ENCODE measurements at places on chromosomes 13 and 19. TPM values are rescaled to one million over a fixed set of nuclear protein-coding genes. Genes with fewer than 3 reads are reported as not detected.
A peak's percentile ranks its signal among the peaks of the same experiment; 100 is the strongest.

Gene ADM5
- total RNA-seq: not detected

Gene NFIX
- 39.8 TPM for total RNA-seq

Gene JUNB
- 421 TPM for total RNA-seq

DNA sequence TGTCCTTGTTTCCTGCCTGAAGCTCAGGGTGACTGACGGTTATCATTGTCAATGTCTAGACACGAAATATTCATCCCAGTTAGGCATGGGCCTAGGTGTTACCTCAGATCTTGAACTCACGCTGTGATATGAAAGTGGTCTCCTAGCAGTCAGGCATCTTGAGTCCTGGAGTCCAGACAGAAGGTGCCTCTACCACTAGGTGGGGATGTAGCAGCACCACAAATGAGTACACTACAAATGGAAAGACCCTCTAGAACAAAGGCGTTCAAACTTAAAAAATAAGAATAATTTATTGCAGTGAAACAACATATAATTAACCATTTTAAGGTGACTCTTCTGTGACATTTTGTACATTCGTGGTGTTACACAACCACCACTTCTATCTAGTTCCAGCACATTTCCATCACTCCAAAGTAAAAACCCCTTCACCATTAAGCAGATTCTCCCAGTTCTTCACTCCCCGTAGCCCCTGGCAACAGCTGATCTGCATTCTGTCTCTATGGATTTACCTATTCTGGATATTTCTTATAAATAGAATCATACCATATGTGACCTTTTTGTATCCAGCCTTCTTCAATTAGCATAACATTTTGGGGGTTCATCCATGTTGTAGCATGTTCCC lies 11.9 kb upstream of the FRY start:
- DNase-seq: peak; percentile 67
- no peaks in the 10 kb centered on the region for H3K4me1 ChIP-seq
- H3K27me3 ChIP-seq: no peaks in the 10 kb centered on the region

Gene GAMT
- 86.3 TPM for total RNA-seq

GRCh38 chr19:14097532-14098151 lies 7.1 kb upstream of the SAMD1 start:
- peaks cover 11% of the 10 kb centered on the region for H3K36me3 ChIP-seq
- DNase-seq: no peak
- no peak overlapping the region for H3K27ac ChIP-seq
- no peaks in the 10 kb centered on the region for H3K4me1 ChIP-seq
- H3K27me3 ChIP-seq: no peaks in the 10 kb centered on the region

DNA sequence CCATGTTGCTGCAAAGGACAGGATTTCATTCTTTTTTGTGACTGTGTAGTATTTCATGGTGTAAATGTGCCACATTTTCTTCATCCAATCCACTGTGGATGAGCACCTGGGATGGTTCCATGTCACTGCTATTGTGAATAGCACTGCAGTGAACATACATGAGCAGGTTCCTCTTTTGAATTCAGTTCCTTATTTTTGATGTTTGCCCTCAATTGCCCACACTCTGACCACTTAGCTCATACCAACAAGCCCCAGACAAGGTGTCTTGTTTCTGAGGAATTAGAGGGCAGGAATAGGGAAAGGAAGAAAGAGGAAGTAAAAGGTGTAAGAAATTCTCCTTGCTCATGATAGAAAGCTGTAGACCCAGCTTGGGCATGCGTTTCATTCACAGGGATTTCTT lies 244.2 kb upstream of the ZNF507 start:
- H3K4me3 ChIP-seq: no peak overlapping the region
- H3K27me3 ChIP-seq: peaks cover 4% of the 10 kb centered on the region
- H3K27ac ChIP-seq: no peak overlapping the region
- no peaks in the 10 kb centered on the region for H3K36me3 ChIP-seq

Gene CRTC1
- total RNA-seq: 7.6 TPM

DNA sequence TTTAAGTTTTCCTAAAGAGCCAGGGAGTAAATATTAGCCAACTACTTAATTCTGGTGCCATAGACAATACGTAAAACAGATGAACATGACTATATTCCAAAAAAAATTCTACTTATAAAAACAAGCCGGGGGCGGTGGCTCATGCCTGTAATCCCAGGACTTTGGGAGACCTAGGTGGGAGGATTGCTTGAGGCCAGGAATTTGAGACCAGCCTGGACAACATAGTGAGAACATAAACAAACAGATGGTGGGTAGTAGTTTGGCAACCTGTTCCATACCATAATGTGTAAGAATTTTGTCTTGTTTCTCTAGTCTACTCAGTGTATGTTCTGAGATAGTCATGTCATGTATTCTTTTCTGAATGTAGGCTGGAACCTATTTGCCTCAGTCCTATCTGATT lies 25.4 kb downstream of the ITM2B start:
- H3K4me1 ChIP-seq: peaks cover 3% of the 10 kb centered on the region
- no peak for DNase-seq
- no peak overlapping the region for H3K4me3 ChIP-seq
- peaks cover 24% of the 10 kb centered on the region for H3K36me3 ChIP-seq

Gene CCDC61
- 24.3 TPM for total RNA-seq

GRCh38 chr13:79190932-79191331 lies 215.1 kb downstream of the RBM26 start:
- H3K27ac ChIP-seq: no peak overlapping the region
- H3K4me3 ChIP-seq: no peak overlapping the region
- DNase-seq: no peak
- H3K27me3 ChIP-seq: no peaks in the 10 kb centered on the region
- H3K4me1 ChIP-seq: no peaks in the 10 kb centered on the region

DNA sequence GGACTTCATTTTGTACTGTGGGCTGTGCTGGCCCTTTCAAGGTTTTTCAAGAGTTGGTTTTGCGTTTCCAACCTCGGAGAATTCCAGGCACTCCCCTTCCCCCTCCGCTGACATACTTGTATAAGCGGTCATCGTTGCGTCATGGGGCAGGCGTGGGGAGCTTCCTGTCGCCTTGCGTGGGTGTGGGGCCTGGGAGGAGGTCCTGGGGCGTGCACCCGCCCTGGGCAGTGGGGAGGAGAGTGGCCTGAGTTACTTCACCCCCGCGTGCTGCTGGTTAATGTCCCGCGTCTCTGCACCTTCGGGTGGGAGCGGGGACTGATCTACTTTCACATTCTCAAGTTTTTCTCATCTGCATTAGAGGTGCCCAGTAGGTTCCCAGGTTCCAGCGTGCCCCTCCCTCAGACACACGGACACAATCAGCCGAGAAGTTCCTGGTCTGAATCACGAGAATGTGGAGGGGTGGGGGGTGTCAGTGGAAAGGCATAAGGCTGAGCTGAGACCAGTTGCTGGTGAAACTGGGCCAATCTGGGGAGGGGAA lies 4.1 kb downstream of the IER2 start:
- H3K4me3 ChIP-seq: peak overlapping the region; percentile 83
- no peaks in the 10 kb centered on the region for H3K36me3 ChIP-seq
- peak; percentile 92 for DNase-seq
- no peaks in the 10 kb centered on the region for H3K27me3 ChIP-seq
- H3K4me1 ChIP-seq: peaks cover 18% of the 10 kb centered on the region

DNA sequence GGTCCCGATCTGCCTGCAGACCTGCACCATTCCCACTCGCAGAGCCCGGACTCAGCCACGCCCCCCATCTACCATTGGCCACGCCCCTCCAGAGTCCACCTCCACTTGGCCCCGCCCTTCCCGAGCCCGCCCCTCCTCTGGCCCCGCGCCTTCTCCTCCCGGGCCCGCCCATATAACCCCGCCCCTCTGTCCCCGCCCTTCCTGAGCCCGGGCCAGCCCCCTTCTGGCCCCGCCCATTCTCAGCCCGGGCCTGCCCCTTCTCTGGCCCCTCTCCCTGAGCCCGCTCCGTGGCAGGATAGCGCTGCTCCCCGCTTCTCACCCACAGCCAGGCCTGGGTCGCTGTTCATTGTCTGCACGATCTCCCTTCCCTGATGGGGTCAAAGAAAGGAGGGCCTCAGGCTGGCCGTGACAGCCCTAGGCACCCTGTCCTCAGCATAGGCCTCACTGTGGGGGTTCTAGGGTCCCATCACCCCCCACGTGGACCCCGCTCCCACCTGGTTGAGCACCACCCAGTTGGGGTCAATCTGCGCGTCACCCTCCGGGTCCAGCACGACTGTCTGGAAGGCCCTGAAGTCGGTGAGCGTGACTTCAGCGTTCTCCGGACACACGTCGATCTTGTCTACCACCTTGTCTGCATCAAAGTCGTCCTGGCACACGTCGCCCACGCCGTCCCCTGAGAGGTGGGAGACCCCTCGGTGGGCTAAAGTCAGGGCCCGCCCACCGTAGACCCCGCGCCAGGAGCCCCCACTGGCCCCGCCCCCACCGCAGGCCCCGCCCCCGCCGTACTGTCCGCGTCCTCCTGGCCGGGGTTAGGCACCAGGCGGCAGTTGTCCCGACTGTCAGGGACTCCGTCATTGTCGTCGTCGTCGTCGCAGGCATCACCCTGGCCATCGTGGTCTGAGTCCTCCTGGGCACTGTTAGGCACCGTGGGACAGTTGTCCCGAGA lies 5.7 kb downstream of the COMP start:
- no peak overlapping the region for H3K27ac ChIP-seq
- DNase-seq: peak; percentile 81
- peaks cover 64% of the 10 kb centered on the region for H3K27me3 ChIP-seq

DNA sequence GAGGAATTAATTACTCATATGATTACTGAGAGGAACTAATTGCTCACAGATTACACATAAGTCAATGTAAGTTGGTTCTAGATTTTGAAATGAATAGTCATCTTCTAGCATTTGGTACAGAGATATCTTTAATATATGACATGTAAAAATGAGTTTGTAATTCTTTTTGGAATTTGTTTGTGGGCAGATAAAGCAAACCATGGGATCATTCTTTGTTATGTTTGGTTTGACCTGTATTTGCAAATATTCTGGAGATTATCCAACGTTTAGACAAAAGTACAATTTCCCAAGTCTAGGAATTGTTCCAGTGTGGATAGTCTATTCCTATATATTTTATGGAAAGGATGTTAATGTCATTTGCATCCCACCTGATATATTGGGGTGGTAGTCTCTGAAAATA lies 309.6 kb upstream of the EDNRB start:
- no peak overlapping the region for H3K4me3 ChIP-seq
- H3K4me1 ChIP-seq: no peaks in the 10 kb centered on the region
- DNase-seq: no peak
- H3K27me3 ChIP-seq: no peaks in the 10 kb centered on the region
- no peaks in the 10 kb centered on the region for H3K36me3 ChIP-seq
- H3K27ac ChIP-seq: no peak overlapping the region

GRCh38 chr13:113874579-113875428 lies 10.9 kb upstream of the GAS6 start:
- no peaks in the 10 kb centered on the region for H3K36me3 ChIP-seq
- no peak for DNase-seq
- no peak overlapping the region for H3K4me3 ChIP-seq

DNA sequence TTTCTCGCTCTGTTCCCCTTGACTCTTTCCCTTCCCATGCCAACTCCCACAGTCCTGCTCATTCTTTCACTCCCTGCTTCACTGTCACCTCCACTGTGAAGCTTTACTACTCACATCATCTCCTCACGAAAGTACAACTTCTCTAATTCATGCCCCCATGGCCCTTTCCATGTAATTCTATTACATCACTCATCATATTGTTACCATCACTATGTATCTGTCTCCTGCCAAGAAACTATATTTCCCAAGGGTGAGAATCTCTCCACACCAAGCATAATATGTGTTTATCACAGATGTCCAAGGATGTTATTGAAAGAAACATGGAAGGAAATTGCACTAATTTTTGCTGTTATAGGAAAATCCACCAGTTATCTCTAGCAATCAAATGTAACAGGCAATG lies 37.2 kb upstream of the LRCH1 start:
- no peaks in the 10 kb centered on the region for H3K27me3 ChIP-seq
- H3K36me3 ChIP-seq: no peaks in the 10 kb centered on the region
- no peak for DNase-seq
- H3K4me1 ChIP-seq: peaks cover 7% of the 10 kb centered on the region

Gene IGFL2
- not detected for total RNA-seq

Gene IGFL3
- total RNA-seq: not detected

- no peak for DNase-seq
- H3K36me3 ChIP-seq: no peaks in the 10 kb centered on the region
- H3K4me3 ChIP-seq: no peak overlapping the region
- no peaks in the 10 kb centered on the region for H3K4me1 ChIP-seq
- H3K27ac ChIP-seq: no peak overlapping the region
Observed at GRCh38 chr13:23866420-23867026, 22.7 kb downstream of the MIPEP start.

- H3K4me1 ChIP-seq: peaks cover 19% of the 10 kb centered on the region
- H3K4me3 ChIP-seq: no peak overlapping the region
- no peak for DNase-seq
- H3K27ac ChIP-seq: no peak overlapping the region
Observed at GRCh38 chr19:48737360-48737998, 2.9 kb downstream of the RASIP1 start.

DNA sequence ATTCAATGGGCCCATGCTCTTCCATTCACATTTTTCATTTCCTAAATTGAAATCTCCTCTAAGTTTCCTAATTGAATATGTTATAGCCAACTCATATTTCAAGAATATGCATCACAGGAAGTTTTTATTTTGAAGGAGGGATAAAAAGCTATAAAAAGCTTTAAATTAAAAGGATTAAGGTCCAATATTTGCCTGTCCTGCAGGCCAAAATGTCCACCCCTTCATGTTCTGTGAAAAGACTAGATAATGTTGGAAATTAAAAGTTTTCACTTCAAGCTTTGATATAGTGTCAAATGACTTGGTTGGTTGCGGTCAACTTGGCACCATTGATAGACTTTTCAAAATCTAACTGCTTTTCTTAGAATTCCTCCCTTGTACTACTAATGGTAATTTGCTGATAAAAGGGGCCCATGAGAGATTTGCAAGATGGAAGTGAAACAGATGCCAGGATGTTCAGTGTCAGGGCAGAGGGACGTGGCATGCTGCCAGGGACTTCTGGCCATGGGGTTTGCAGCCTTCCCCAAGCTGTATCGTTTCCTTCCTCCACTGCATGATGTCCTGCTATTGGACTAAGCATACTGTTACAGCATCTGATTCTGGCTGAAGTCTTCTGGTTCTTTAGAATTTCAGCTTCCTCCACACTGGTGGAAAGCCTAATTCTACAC lies 547.3 kb upstream of the MIR17HG start:
- H3K36me3 ChIP-seq: no peaks in the 10 kb centered on the region
- H3K4me3 ChIP-seq: no peak overlapping the region
- no peak overlapping the region for H3K27ac ChIP-seq
- no peaks in the 10 kb centered on the region for H3K27me3 ChIP-seq
- peak; percentile 49 for DNase-seq

DNA sequence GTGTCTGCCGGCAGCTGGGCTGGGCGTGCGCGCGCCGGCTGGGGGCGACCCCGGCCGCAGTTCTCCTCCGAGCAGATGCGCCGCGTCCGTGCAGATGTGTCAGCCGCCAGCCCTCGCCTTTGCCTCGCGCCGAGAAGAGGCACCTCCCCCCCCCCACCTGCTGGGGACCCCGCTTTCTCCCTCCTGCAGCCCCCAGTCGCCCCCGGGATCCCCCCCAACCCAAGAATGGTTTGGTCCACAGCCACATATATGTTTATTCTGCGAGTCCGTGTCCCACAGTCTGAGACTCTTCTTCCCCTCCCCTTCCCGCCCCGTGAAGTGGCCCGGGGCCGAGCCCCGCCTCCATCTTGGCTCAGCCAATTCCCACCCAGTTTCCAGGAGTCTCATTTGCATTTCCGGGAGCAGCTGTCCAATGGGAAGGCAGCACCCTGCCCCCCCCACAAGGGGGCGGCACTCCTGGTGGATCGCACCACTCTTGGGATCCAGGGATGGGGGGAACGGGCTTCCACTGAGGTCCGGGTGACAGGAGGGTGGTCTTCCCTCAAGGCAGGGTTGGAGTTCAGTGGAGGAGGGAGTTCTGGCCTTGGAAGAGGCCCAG lies 8.6 kb downstream of the ISOC2 start:
- H3K4me1 ChIP-seq: peaks cover 15% of the 10 kb centered on the region
- H3K4me3 ChIP-seq: no peak overlapping the region
- H3K27me3 ChIP-seq: peaks cover 35% of the 10 kb centered on the region
- DNase-seq: peak; percentile 56

GRCh38 chr13:36082806-36083205 lies 48.4 kb downstream of the DCLK1 start:
- no peak overlapping the region for H3K27ac ChIP-seq
- no peaks in the 10 kb centered on the region for H3K4me1 ChIP-seq
- H3K36me3 ChIP-seq: no peaks in the 10 kb centered on the region

Data from tibial nerve (tissue), 4 donors.